Activated naive CD8-positive, alpha-beta T cell treated with anti-CD3 and anti-CD28 coated beads for 36 hours (primary cell): ENCODE measurements at places on chromosomes 1 and 21. TPM values are rescaled to one million over a fixed set of nuclear protein-coding genes. Genes with fewer than 3 reads are reported as not detected.

The DYRK1A gene
- total RNA-seq = 64.3 TPM

The CSMD2 gene
- total RNA-seq = not detected

GRCh38 chr1:230754796-230755195 is 7.6 kb downstream of the CAPN9 start:
- H3K27me3 ChIP-seq = peaks cover 14% of the 10 kb centered on the region
- H3K4me1 ChIP-seq = no peaks in the 10 kb centered on the region
- DNase-seq = no peak
- no peaks in the 10 kb centered on the region for H3K36me3 ChIP-seq
- H3K27ac ChIP-seq = no peak overlapping the region
- H3K4me3 ChIP-seq = no peak overlapping the region

DNA sequence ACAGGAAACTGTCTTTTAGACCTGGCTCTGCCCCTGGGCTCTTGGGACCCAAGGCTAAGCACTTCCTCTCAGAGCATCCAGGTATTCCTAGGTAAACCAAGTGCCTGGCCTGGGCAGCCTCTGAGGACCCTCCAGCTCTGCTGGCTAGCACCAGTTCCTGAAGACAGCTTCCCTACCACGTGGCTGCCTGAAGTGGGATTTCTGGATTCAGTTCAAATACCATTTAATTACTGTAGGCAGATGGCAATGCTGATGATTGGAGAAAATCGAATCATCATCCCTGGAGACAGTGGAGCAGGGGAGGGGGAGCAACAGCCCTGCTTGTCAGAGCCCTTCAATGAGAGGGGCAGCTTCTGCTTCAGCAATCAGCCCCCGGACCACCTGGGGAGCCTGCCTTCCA is 11.9 kb downstream of the KIF21B start:
- H3K36me3 ChIP-seq = peaks cover 11% of the 10 kb centered on the region
- peaks cover 65% of the 10 kb centered on the region for H3K4me1 ChIP-seq
- DNase-seq = no peak
- H3K27me3 ChIP-seq = no peaks in the 10 kb centered on the region
- no peak overlapping the region for H3K4me3 ChIP-seq
- no peak overlapping the region for H3K27ac ChIP-seq

The VCAM1 gene
- total RNA-seq = 2.3 TPM

The CLCA2 gene
- total RNA-seq = not detected

GRCh38 chr21:29164323-29164942 is 34.0 kb downstream of the MAP3K7CL start:
- no peak for DNase-seq
- H3K27me3 ChIP-seq = no peaks in the 10 kb centered on the region
- H3K4me1 ChIP-seq = no peaks in the 10 kb centered on the region
- H3K4me3 ChIP-seq = no peak overlapping the region
- peaks cover 12% of the 10 kb centered on the region for H3K36me3 ChIP-seq
- H3K27ac ChIP-seq = no peak overlapping the region

The CD1B gene
- total RNA-seq = not detected

DNA sequence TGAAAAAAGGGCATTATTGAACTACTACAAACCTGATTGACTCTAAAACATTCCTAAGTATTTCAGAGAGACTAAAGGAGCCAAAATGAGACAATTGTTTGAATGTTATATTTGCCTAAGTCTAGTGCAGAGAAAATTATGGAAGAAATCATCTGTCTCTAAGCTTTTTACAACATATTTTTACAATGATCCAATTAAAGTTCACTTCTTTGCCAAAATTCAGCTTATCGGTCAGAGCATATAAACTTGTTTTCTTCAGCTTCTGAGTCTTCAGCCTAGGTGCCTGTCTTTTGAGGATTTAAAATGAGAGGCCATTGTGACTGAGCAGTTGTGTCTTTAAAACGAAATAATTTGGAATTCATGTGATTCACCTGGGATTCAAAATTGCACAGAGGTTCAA is 181.2 kb upstream of the SGIP1 start:
- H3K27ac ChIP-seq = peak overlapping the region; percentile 27
- no peak for DNase-seq
- H3K27me3 ChIP-seq = no peaks in the 10 kb centered on the region
- H3K4me3 ChIP-seq = no peak overlapping the region
- peaks cover 48% of the 10 kb centered on the region for H3K36me3 ChIP-seq
- H3K4me1 ChIP-seq = peaks cover 88% of the 10 kb centered on the region
